ENCODE measurements at places on chromosomes 1 and 21.

- no peak for ATAC-seq
Observed at GRCh38 chr21:17351766-17352165, 161.1 kb upstream of the CXADR start.

DNA sequence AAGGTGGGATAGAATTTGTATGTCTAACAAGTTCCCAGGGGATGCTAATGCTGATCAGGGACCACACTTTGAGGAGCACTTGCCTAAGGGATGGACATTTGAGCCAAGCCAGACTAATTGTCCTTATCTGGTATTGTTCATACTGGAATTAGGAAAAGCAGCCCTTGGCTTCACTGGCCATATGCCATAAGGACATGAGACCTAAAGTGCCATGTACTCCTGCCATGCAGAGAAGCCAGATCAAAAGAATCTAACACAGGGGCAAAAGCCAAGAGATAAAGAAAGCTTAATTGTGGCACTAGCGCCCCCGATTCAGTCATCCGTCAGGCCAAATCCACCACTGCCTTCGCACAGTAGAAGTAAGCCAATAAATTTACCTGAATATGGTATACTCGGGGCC is 45.7 kb downstream of the RNF11 start:
- ATAC-seq = no peak

DNA sequence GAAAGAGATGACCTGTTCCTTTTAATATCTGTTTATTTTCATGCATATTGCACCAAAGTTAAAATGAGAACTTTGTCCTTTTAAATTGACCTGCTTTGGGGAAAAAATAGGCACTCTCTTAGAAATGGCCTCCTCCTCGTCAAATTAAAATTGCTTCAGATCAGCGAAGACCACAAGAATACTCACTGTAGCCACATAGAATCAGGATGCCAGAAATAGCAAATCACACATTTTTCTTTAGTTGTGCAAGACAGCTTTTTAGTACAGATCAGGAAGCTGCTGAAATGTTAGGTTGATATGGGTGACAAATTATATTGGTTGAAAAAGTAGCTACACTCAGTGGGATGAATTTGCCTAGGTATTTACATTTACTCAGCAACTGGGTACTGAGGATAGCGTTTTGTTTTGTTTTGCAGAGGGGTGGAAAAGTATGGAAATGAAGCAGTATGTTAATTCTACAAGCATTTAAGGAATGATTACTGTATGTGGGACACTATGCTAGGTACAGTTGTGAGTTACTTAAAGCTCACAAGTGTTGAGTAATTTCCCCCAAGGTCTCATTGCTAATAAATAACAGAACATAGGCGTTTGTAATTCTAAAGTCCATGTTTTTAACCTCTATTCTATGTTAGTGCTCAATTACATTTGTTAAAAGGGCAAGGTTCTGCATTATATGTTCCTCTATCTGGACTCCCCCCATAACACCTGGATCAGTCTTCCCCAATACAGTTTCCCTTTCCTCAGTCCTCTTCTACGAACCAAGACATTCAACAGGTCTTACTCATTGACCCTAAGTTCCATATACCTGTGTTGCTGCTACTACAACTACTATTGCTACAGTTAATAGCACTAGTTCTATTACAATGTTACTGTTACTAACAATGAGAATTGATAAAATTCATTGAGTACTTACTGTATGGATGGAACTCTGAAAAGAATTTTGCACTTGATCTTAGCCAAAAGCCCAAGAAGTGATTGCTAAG is 99.4 kb upstream of the S1PR1 start:
- ATAC-seq = peak; percentile 25

DNA sequence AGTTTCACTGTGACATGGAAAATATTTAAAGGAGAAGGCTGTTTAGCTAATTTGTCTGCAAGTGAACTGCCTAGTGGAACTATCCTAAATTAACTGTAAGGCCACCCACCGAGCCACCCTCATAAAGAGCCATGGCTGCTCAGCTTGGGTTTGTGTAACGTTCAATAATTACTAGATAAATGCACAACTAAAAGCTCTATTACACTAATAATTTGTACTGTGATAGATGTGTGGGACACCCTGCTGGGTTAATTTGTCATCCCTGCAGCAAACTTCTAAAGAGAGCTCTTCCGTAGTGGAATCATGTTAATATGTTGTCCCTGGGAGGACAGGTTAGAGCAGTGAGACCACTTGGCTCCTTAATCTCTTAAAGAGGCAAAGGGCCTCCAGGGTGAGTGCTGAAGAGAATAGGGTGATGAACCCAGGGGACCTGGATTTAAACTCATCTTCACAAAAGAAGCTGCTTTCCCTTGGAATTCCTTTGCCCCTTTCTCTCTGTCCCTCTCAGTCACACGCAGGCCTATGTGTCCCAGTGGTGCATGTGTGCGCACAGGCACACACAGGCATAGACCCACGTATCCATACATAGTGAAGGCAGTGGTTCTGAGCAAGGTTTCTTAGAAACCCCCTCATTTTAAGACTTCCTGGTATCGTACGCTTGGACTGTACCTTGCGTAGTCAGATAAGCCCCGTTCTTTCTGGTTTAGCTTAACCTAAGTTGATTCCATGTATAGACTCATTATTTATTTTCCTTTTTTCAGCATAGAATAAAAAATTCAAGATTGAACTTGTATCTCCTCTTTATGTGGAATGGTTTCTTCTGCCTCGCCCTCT is 310.3 kb downstream of the NFIA start:
- no peak for ATAC-seq

DNA sequence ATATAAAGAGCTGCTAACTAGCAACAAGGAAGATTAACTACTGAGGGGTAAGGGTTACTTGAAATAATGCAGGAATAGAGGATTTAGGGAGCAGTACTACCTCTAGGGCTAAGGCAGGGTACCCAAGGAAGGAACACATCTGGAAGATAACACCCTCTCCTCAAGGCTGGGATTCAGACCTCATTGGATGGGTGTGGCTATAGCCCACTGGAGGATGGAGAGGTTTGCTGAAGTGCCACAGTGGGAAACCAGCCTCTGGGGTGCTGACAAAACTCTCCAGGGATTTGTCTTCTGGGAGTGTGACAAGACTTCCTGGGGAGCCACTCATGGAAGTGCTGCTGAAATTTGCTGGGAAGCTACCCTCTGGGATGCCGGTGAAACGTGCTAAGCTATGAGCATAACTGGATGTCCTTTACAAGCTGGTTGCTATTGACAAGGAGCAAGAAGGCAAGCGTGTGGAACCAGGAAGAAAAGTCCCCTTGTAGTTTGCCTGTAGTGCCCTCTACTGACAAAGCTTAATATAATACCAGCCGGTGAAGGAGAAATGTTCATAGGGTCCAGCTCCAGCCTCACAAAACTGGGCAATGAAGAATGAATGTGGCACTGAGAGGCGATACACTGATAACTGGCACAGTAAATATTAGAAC is 122.8 kb upstream of the USP24 start:
- no peak for ATAC-seq

- no peak for ATAC-seq
Observed at GRCh38 chr1:151158751-151159251, 2.4 kb downstream of the TNFAIP8L2 start.

DNA sequence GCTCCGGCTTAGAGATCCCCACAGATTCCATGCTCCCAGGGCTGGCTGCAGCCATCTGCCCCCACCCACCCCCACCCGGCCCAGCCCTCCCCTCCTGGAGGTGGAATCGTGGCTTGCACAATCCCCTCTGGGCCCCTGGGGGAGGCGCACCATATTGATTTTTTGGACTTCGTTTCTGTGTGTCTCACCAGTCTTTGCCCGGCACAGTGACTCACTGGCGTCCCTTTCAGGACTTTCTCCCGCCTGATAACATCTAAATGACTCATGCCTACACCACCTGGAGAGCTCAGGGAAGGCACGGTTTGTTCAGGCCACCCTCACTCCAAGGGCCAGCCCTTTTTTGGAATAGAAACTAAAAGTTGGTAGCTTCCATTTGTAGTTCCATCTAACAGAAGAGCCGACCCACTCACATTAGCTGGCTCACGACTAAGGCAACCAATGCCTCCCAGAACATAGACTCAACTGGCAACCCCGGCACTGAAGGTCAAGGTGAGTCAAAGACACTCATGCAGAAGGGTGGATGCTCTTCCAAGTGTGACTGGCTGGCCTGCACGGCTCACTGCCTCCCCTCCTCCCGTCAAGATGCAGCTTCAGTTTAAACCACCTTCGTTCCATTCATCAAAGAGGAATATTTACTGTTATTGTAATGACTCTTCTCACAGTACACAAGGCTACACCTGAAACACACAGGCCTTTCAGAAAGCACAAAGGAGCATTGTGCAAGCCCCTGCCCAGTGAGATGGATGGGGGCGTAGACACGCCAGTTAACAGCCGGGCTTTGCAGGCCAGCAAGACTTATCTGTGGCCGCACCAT is 18.1 kb upstream of the ETS2 start:
- no peak for ATAC-seq

DNA sequence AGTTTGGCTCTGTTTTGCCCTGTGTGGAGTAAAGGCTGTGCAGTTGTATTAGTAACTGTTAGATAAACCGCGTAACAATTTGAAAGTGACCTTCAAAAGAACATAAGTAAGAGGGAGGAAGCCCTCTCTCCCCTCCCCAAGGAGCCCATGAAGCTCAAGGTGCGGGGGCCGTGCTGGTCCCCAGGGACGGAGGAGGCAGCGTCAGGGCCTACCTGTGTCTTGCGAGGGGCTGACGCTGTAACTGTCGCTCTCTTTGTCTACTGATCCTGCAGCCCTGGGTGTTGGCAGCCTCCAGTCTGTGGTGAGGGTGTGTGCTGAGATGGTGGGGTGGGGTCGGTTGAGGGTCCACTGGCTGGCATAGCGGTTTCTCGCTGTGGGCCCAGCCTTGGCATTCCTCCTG is 176.6 kb downstream of the PCP4 start:
- ATAC-seq = no peak

- no peak for ATAC-seq
Observed at GRCh38 chr1:67777440-67777839, 55.8 kb downstream of the GNG12 start.

GRCh38 chr1:209527372-209527771 is 56.1 kb upstream of the CAMK1G start:
- ATAC-seq = no peak
